NCI-H460 (cell line): ENCODE measurements at places on chromosomes 2 and 18. TPM values are rescaled to one million over a fixed set of nuclear protein-coding genes. Genes with fewer than 3 reads are reported as not detected.

GRCh38 chr18:57648414-57648813, 26.8 kb upstream of the NARS1 start:
- no peak for DNase-seq

GRCh38 chr18:26649193-26649543, 100.8 kb upstream of the KCTD1 start:
- DNase-seq, result no peak

GRCh38 chr2:205535001-205535400, 147.3 kb upstream of the NRP2 start:
- DNase-seq, result no peak

DNA sequence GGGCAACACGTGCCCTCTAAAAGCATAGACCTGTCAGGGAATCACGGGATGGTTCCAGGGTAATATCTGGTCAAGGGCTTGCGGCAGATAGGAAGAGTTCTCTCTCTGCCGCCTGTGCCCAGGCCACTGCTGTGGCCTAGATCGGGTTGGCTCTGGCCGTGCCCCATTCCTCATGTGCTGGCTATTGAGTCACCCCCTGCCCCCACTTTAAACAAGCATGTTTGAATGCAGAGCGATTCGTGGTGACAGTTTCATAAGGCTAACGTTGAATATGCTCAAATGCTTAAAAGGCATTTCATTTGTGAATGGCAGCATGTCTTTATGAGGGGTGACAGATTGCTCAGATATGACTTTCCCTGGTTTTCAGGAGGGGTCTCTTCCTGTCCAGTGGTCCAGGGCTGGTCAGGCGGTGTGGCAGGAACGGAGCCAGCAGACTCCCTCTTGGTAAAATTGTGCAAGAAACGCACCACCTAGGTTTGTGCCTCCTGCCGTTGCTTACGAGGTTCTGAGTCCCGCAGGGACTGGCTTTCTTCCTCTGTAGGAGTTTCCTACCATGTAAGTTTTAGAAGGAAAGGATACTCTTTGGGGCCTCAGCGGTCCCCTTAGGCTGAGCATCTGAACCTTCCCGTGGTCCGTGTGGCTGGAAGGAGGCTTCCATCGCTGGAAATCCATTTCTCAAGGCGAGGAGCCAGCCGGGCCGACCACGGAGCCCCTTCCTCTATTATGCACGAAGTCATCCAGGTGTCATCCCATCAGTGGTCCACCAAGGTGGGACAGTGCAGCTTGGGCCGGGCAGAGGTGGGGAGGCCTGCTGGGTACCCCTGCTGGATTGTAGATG, 50.2 kb downstream of the AGAP1 start:
- no peak for DNase-seq

- DNase-seq, result no peak
Observed at GRCh38 chr2:20487392-20488174, 40.7 kb downstream of the RHOB start.

- no peak for DNase-seq
Observed at GRCh38 chr2:26477911-26478253, at the start of gene OTOF. Gene OTOF (minus strand): TSS chr2:26478124.

DNA sequence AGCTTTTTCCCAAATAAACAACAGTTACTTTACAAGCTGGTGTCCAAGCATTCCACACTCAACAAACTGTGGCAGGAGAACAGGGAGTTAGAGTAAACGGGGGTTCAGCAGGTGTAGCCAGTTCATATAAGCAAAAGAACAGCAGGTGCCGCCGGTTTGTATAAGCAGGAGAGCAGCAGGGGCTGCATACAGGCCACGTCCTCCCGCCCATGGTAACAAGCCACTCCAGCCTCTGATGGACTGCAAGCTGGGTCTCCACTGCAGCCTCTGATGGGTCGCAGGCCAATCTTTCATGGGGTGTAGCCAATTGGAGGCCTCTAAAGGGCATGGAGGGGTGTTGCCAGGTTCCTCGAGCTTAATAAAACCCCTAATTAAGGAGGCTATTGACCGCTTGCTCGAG, 189.3 kb downstream of the ANKRD30B start:
- DNase-seq, result no peak

GRCh38 chr2:104493698-104494097, 360.2 kb upstream of the POU3F3 start:
- DNase-seq, result no peak

DNA sequence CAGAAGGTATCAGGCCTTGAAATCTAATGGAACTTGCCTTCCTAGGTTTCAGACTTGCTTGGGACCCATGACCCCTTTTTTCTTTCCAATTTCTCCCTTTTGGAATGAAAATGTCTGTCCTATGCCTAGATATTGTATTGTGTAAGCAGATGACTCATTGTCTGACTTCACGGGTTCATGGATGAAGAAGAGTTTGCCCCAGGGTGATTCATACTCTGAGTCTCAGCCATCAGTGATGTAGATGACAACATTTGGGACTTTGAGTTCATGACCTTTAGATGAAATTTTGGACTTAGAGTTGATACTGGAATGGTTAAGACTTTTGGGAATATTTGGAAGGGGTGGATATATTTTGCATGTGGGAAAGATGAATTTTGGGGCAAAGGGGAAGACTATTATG, 11.2 kb upstream of the SCYGR5 start:
- peak; percentile 81 for DNase-seq

- DNase-seq, result no peak
Observed at GRCh38 chr2:70322518-70322917, 20.7 kb upstream of the FAM136A start.

DNA sequence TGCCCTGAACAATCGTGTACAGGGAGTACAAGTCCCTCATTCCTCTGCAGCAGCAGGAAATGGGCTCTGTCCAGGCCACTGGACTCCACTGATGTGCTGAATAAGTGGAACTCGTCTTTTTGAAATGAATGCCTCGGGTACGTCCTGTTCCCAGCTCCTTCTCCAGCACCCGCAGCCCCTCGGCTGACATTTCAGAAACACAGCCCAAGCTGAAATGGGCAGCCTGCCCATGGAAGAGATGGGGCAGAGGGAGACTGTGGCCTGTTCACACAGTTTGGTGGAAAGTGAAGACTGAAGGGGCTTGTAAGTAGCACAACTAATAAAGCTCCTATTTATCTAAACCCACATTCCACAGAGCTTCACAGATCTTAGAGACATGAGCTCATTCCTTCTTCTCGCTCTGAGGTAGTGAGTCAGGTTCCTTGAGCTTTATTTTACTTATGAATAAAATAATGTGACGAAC, 498.6 kb downstream of the TXNL1 start:
- DNase-seq, result no peak

GRCh38 chr2:85577386-85578242, at the start of gene VAMP8:
Gene VAMP8 (plus strand): TSS chr2:85577586. CDS start chr2:85577647, 61 bp downstream.
- no peak for DNase-seq

DNA sequence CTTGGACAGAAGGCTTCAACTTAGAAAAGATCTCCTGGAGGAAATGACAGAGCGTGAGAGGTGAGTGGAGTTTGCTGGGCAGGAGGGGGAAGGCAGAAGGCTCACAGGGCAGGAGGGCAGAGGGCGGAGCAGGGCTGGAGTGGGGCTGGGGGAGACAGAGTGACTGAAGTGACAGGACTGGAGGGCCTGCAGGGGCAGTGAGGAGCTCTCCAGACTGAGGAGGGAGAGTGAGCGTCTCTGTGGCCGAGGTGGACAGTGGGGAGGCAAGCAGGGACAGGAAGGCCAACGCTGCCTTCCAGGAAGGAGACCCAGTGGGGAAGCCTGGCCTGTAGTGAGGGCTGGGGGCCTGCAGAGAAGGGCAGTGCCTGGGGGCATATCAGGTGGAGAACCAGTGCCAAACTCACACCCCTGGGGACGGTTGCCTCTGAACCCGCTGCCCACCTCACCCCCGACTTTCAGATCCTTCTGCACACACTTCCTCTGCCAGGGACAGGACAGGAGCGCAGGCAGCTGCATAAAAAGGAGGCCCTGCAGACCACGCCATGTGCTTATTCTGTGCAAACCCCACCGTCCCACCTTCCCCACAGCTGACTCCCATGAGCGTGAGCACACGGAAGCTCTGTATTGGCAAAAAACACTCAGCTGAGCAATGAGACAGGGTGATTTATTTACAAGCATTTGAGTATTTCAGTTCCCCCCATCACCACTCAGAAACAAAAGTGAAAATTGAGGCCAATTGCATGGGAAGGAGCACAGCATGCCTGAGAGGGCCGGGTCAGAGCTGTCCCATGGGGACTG, 244.3 kb downstream of the FAM210A start:
- DNase-seq, result no peak

DNA sequence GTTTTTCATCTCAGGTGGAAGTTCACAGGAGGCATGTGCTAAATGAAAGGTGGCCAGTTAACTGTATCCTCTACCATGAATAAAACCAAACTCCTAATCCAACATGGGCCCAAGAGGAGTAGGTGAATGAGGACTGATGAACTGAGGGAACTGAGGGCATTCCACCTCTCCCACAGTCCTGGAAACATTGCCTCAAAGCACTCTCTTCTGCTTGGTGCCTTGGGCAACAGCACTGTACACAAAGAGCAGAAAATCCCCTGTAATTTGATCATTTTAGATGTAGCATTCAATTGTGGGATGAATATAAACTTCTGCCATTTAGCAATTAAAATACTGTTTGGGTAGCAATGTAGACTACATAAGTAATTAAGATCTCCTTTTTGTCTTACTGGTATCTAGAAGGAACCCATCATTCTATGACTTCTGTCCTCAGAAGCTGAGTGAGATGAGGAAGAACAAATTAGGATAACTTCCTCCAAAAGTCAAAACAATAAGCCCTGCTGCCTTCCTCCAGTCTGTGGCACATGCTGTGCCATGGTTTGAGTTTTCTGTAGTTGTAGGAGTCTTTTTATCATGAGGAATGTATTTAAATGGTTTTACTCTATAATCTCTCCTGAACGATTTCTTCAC, 86.7 kb upstream of the ZEB2 start:
- no peak for DNase-seq

GRCh38 chr2:30683236-30683956, 123.8 kb downstream of the CAPN13 start:
- DNase-seq, result no peak

DNA sequence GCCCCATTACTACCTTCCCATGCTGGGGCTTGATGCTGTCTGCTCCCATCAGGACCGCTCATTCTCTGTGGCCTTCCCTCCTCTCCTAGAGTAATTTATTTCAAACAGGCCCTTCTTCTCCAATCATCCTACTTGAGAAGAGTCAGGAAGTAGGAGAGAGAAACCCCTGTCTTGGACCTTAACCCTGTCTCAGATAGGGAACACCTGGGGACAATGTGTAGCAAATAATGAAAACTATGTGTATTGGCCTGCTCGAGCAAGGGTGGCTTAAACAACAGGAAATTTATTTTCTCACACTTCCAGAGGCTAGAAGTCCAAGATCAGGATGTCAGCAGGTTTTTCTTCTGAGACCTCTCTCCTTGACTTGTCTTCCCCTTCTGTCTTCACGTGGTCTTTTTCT, 26.6 kb upstream of the NEMP2 start:
- no peak for DNase-seq

DNA sequence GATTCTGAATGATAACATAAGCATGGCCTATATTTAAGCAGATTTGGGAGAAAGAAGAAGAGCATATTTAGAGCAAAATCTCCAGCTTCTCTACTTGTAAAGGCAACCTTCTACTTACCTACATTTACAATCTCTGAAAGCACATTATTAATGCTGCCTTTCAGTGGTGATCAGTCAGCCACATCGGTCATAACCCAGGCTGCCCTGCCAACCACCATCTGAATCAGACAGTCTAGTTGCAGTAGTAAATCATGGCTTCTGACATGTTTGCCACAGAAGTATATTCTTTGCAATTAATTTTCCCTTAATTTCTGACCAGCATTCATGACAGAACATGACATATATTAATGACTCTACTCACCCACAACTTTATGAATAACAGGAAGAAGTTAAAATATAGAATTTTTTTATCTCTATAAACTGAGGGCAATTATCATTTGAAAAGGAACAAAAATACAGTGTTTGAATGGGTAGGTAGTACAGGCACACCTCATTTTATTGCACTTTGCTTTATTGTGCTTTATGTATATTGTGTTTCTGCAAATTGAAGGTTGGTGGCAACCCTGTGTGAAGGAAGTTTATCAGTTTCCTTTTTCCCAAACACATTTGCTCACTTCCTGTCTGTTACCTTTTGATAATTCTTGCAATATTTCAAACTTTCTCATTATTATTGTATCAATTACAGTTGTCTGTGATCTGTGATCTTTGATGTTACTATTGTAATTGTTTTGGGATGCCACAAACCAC, 531.6 kb upstream of the CHAC2 start:
- no peak for DNase-seq

DNA sequence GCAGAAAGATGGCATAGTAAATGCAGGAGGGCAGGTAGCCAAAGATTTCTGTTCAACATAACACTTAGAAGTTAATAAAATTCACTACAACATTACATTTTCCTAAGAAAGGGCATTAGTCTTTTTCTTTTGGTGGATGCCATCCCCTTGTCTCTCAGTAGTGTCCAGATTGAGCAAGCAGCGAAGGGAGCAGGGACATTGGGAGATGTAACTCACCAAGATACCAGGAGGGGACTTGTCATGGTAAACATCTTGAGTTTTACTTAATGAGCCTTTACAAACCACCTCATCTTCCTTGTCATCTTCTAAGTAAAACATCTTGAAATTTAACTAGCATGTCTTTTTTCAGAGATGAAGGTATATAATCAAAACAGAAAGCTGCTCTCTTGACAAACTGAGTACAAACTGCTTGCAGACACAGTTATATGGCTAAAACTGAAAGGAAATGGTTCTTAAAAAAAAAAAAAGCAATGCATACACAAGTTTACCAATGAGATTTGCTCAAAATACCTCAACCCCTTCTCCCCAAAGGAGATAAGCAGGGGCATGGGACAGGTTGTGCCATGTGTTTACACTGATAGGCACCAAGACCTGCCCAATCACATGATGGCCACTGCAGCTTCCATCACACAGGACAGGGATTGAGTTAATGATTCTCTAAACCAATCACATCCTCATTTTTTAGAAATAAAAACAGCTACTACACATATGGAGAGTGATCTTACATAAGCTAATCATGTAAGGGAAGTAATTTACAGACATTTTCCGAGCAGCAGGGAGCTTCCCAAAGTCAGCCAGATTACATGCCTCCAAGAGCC, 30.3 kb downstream of the LPIN2 start:
- DNase-seq, result no peak

DNA sequence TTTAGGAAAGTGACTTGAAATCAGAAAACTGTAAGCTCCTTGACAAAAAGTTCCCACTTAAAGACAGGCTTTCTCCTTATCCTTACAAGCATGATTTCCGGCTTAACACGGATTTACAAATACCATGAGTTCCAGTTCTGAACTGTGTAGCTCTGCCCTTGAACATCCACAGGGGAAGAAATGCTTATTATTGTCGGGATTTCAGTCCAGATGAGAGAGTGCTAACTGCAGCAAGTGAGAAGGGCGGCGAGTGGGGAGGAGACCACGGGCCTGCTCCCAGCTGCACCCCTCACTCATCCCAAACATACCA, 73.1 kb downstream of the LRRC30 start:
- DNase-seq, result no peak

- DNase-seq, result no peak
Observed at GRCh38 chr2:85736456-85737355, 17.1 kb upstream of the ATOH8 start.

GALNT13 gene
- total RNA-seq, result 30.7 and 35.1 TPM in 2 replicates

SPP2 gene
- total RNA-seq, result not detected in 2 replicates

ZNF638 gene
- total RNA-seq, result 127 and 137 TPM in 2 replicates

C1QL2 gene
- not detected in 2 replicates for total RNA-seq

RTP5 gene
- not detected in 2 replicates for total RNA-seq

CRYGD gene
- not detected in 2 replicates for total RNA-seq

GPR35 gene
- total RNA-seq, result 0.10 and 0.38 TPM in 2 replicates

ABCB11 gene
- total RNA-seq, result not detected in 2 replicates

TFCP2L1 gene
- total RNA-seq, result 0.02 and 0.09 TPM in 2 replicates

KLHL29 gene
- total RNA-seq, result 4.3 TPM in 2 replicates

CSRNP3 gene
- 0.74 and 1.2 TPM in 2 replicates for total RNA-seq

DCC gene
- total RNA-seq, result 0.03 and 0.05 TPM in 2 replicates

AKAIN1 gene
- not detected in 2 replicates for total RNA-seq
